ELR (cell line): ENCODE measurements at places on chromosomes 5 and 9.
A peak's percentile ranks its signal among the peaks of the same experiment; 100 is the strongest.

DNA sequence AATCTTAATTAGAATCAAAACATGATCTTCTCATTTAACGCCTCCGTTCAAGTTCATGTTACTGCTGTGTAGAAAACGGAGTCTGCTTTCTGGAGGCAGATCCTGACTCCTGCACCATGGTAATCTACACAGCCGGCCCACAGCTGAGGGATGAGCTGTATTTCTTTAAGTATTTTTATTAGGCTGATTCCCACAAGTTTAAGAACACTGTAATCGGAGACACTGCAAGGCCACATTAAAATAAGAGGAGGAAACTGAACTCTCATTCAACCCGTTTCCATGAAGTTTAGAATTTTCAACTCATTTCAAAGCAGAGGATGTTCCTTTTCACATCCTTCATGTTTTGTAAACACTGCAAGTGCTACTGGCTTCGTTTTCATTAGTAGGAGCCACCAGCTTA is 372.2 kb downstream of the NFIB start:
- peak; percentile 4 for DNase-seq

GRCh38 chr5:159178978-159179377 is 30.4 kb downstream of the RNF145 start:
- DNase-seq = peak; percentile 99

- no peak for DNase-seq
Measured at GRCh38 chr5:41218929-41219657, 5.8 kb upstream of the C6 start.

DNA sequence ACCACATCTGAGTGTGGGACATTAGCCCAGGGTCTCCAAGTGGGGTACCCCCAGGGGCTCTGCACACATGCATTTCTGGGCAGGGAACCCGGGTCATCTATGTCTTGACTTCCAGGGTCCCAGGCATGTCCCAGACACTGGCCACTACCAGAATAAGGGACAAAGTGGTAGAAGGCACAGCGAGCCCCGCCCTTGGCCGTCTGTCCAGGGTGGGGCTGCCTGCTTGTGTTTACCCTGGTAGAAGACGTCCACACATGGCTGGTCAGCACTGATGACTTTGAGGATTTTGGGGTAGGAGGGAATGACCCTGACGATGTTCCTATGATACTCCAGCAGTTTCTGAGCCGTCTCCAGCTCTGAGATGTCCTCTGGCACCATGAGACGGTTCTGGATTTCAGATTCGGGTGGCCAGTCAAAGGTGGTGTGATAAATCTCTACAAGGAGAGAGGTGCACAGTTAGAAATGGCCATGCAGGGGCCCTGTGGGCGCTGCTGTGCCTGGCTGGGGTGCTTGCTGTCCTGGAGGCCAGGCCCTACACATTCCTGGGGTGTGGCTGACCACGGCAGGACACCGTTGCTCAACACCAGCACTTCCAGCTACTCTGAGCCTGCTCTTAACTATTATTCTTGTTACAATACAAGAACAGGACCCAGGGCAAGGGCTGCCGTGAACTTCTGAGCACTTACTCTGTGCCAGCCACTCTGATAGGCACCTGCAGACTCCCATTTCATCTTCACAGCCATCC is 51.3 kb downstream of the AK8 start:
- DNase-seq = no peak

DNA sequence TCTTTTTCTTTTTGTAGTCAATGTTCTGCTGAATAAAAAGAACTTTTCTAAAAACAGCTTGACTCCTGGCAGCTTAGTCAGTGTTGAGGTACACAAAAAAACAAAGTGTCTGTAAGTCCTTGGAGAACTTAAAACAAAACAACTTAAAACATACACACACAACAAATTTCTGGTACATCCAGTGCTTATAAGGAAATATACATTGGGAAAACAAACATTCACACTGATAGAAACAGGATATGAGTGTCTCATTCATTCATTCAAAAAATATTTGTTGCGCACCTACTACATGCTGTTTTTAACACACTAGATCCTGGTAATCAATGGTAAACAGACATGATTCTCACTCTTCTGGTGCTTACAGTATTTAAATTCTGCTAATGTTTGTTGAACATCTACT is 27.4 kb upstream of the MEGF9 start:
- peak; percentile 20 for DNase-seq

GRCh38 chr5:45793638-45794532 is 97.7 kb upstream of the HCN1 start:
- DNase-seq = no peak
